ENCODE measurements at places on chromosomes 2 and 18.

DNA sequence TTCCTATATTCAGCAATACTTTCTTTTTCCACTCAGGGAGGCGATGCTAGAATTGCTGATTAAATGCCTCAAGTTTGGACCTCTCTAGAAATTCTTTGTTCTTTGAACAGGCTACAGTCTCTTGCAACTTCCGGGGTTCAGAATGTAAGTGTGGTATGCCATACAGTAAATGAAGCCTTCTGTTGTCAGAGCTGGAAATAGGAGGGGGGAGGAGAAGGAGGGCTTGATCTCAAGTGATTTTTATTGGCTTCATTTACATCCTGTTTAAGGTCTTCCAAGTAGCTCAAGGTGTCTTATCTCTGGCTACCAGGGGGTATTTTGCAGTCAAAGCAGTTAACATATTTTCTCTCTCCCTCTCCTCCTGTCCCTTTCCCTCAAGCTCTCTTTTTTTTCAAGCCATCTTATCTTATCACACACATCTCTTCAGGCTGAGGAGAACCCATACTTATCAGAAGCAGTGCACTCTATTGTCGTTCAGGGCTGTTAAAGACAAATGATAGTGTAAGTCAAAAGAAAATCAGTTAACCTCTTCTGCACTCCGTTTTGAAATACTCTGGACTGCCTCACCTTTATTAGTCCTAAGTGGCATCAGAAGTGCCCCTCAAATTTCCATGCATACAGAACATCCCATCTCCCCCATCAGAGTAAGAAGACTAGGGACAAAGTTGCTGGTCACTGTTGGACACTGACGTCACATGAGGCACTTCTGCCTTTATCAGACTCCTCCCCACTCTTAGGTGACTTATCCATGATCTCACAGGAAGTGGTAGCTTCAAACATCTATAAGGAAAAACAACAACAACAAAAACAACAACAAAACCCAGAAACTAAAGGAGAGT lies 112.2 kb downstream of the ZNF521 start:
- DNase-seq: no peak

DNA sequence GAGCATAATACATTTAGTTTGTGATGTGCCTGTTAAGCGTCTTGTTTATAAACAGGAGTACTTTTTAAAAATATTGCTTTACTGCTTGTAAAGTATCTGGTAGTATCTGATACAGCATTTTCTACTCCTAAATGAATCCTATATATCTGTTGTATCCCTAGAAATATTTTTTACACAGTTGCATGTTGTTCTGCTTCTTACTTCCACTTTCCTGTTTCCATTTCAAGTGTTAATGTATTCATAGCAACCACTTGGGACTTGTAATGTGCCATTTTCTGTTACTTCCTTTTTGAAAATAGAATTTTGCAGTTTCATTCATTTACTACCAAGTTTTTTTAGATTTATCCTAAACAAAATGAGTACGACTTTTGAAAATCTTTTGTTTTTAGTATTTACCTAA lies 24.9 kb downstream of the CCNT2 start:
- no peak for DNase-seq

GRCh38 chr18:36328916-36329315 lies 31.4 kb downstream of the FHOD3 start:
- DNase-seq: no peak

DNA sequence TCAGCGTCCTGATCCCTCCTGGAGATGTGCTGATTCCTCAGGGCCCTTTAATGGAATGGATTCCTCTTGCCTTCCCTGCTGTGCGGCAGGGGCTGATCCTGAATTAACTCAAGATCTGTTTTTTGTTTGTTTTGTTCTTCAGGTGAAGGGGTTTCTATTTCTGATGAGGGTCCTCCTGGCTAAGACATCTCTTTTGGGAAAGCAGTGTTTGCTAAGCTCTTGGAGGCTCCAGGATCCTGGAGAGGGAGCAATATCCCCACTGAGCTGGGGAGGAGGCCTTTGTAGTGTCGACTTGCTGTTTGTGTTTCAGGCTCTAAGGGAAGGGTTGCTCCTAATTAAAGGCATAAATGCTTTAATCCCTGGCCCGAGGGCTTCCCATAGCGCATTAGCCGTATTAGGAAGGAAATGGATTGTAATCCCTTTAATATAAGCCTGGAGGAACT lies 65.3 kb upstream of the FOXI3 start:
- DNase-seq: no peak

- DNase-seq: no peak
These were observed 6.8 kb upstream of the COX7A2L start for GRCh38 chr2:42367835-42368234.

DNA sequence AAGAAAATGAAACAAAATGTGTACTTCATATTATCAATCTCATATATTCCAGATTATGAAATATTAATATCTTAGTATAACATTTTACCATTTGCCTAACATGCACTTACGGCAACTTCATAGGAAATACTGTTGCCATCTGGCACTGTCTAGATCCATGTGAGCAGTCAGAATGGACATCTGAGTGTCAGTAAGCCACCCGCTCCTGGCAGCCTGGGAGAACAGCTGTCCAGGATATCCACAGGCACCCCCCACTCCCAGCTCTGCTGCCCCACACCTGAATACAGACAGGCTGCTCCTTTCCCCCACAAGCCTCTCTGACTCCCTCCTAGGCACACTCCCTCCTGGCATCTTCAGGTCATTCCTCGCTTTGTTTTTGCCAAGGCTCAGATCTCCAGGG lies 127.0 kb downstream of the GAREM1 start:
- no peak for DNase-seq

DNA sequence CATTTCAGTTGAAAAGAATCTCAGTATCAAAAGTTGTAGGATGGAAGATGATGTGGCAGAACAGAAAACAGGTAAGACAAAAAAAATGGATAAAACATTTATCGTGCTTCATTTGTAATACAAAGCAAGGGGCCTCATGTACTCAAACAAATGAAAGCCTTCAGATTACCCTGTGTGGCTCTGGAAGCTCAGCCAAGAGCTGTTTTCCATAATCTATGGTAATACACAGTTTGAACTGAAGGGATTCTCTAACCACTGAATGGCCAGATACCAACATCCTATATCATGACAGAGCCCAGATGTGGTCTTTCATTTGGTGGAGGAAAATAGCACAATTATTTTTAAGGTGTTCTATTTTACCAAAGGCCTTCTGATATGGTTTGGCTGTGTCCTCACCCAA lies 272.1 kb upstream of the RND3 start:
- no peak for DNase-seq

DNA sequence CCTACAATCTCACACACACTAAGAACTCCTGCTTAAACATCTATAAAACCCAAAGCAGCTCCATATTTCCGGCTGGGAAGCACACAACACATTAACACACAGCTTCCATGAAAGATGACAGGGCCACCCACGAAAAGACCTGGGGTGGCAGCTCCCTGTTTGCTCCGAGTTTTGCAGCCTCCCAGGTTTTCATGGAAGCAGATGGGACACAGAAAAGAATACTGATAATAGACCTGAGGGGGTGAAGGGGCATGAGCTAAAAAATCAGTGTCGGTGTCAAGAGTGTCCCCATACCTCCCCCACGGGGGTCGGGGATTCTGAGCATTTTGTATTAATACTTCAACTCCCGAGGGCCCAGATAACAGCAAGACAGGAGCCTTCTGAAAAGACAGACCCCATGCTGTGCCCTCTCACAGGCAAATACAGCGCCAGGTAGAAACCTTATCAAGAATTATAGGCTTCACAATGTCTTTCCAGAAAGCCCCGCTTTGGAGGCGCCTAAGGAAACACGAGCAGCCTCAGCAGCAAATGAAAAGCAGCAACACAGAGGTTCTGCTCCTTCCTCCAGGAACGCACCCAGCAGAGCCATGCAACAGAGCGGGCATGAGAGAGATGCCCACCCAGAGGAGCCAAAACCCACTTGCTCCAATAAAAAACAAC lies 50.5 kb downstream of the ZNF516 start:
- DNase-seq: no peak

DNA sequence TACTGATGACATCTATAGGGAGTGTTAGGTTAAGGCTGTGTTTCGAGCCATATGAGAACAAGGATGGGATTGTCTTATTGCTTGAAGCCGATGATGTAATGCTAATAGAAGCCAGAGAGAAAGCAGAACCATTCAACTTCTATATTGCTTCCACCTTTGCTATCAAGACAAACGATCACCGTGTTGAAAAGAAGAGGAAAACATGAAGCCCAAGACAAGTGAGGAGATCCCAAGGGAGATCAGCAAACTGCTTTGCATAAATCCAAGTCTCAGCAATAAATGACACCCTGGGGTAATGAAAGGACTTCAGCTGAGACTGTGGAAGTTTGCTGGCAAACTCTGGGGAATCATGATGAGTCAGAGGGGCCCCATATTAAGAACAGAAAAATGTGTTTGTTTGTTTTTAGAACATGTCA lies 206.2 kb downstream of the NCKAP5 start:
- no peak for DNase-seq

GRCh38 chr2:98518101-98518500 lies 73.4 kb downstream of the INPP4A start:
- no peak for DNase-seq

- DNase-seq: no peak
These were observed 11.6 kb downstream of the ECEL1 start for GRCh38 chr2:232476045-232476444.

DNA sequence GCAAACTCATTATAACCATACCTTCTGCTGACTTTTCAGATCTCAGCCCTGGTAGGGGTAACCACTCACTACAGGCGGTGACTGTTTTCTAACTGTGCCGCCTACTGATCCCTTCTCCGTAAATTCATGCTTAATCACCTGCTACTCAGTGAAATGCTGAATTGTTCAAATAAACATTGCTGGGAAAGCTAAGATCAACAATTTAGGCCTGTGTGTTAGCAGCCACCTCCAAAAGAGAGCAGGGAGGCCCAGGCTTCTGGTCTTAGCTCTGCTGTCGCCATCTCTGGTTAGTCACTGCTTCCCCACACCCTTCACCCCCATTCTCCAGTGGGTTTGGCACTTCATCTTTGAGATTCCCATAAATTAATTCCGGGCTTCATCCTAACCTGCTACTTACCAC lies 21.8 kb upstream of the NT5C1B start:
- no peak for DNase-seq

GRCh38 chr2:230231251-230231650 lies 5.7 kb downstream of the SP140 start:
- no peak for DNase-seq

DNA sequence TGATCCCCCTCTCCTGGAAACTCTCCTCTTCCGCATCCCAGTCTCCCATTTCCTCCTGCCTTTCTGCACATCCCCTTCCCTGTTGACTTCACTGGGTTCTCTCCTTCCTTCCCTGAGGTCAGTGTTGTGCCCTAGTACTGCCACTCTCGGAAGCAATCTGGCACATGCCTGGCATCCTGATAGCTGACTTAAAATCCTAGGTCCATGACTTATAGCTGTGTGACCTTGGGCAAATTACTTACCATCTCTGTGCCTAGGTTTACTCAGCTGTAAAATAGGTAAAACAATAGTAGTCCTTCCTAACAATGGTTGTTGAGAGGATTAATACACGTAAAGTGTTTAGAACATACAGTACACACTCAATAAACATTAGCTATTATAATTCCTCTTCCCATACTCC lies 9.3 kb downstream of the EVA1A start:
- no peak for DNase-seq

- peak; percentile 34 for DNase-seq
These were observed 105.3 kb downstream of the ZNF516 start for GRCh38 chr18:76389716-76390115.

- peak; percentile 87 for DNase-seq
These were observed 143.3 kb downstream of the ZFP36L2 start for GRCh38 chr2:43082903-43083677.

DNA sequence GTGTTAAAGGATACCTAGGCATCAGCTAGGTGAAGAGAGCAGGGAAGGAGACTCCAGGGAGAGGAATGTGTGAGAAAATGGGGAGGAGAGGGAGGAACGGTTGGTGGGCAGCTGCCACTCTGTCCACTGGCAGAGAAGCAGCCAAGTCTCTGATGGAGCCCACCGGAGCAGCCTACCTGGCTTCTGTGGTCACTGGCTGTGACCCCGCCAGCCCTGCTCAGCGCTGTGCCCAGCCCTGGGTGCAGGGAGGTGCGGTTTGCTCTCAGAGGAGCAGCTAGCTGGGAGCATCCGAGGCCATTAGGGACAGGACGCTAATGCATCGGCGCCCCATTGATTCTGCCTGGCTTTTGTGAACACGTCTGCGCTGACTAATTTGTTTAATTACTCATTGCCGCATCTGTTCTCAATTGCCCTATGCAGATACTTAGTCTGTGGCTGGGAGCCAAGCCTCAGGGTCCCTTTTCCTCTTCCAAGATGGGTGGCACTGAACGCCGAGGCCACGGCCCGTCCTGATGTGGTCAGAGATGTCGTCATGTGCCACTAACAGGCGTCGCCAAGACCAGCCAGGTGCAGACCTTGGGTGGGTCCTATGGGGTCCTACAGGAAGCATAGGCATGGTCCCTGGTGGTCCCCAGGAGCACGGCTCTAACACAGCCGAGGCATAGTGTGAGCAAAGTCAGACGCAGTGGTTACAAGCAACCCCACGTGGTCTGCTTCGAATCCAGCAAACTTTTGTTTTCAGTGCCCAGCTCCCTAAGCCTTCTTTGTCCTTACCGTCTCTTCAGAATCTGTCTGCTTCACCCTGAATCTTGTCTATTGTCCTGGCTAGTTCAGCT lies 82.0 kb downstream of the RRM2 start:
- DNase-seq: no peak

GRCh38 chr2:195819276-195819675 lies 162.2 kb downstream of the SLC39A10 start:
- DNase-seq: no peak

GRCh38 chr2:175579646-175580045 lies 398.1 kb upstream of the ATP5MC3 start:
- no peak for DNase-seq

- DNase-seq: no peak
These were observed 1.3 kb downstream of the ARHGEF4 start for GRCh38 chr2:130837811-130838565.

GRCh38 chr2:160269365-160269764 lies 69.3 kb upstream of the ITGB6 start:
- DNase-seq: no peak

DNA sequence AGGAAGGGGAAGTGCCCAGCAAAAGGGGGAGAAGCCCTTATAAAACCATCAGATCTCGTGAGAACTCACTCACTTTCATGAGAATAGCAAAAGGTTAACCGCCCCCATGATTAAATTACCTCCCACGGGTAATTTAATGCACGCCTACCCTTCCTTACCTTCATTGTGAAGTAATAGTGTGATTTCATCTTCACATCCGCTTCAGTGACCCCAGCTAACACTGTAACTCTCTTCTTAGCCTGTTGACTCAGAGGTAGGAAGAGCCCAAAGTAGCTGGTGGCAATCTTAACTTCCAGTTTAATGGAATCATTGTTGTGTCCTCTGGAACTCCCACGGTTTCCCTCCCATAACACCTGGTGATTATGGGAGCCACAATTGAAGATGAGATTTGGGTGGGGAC lies 120.5 kb downstream of the GULP1 start:
- no peak for DNase-seq

GRCh38 chr2:109217362-109218086 lies 88.5 kb downstream of the SH3RF3 start:
- DNase-seq: no peak

DNA sequence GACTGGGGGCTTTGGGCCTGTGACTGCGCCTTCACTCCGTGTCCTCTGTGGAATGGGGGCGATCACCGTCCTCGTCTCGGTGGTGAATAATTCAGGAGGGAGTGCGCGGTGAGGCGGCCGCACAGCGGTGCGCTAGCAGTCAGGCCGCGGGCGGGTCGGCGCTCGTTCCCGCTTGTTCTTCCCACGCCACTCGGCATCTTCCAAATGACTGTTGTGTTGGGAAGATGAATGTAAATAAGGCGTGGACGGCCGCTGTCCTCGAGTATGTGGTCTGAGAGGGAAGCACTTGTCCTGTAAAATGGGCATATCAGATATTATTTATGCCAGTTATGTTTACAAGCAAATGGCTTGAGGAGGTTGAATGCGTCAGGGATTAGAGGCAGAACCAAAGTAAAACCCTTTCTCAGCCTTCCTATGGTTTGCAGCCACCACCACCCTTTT lies 608 bp upstream of the VPS4B start:
- no peak for DNase-seq

Measured in lower leg skin (tissue), 4 donors.